ENCODE measurements at places on chromosomes 5 and 9. TPM values are rescaled to one million over a fixed set of nuclear protein-coding genes. Genes with fewer than 3 reads are reported as not detected.

SOWAHA gene
- total RNA-seq, result not detected

ALDH1A1 gene
- not detected for total RNA-seq

SNX18 gene
- total RNA-seq, result 5.9 TPM

ALDOB gene
- total RNA-seq, result not detected

GRCh38 chr5:41009232-41009631 lies 61.9 kb downstream of the MROH2B start:
- no peaks in the 10 kb centered on the region for H3K36me3 ChIP-seq
- H3K27ac ChIP-seq, result no peak overlapping the region
- no peaks in the 10 kb centered on the region for H3K27me3 ChIP-seq
- DNase-seq, result no peak
- H3K4me1 ChIP-seq, result no peaks in the 10 kb centered on the region

GRCh38 chr9:90017679-90018078 lies 412.9 kb downstream of the GADD45G start:
- no peak overlapping the region for H3K4me3 ChIP-seq
- DNase-seq, result no peak
- H3K36me3 ChIP-seq, result no peaks in the 10 kb centered on the region

DNA sequence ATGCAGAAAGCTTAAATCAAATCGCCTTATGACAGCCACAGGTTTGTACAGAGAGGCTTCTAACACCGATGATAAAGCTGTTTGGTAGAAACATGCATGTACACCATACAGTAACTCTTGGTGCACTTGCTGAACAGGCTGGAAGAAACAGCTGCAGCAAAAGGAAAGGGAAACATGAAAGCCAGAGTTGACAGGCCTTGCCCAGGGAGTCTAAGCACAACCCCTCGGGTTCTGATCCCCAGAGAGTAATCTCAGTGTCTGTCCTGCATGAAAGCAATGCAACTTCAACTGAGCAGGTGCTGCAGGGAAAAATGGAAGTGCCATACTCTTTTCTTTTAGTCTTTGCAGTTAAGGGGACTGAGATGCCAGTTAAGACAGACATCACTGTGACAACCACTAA lies 419.9 kb downstream of the BNC2 start:
- H3K36me3 ChIP-seq, result no peaks in the 10 kb centered on the region
- H3K4me3 ChIP-seq, result no peak overlapping the region
- no peaks in the 10 kb centered on the region for H3K4me1 ChIP-seq
- no peaks in the 10 kb centered on the region for H3K27me3 ChIP-seq
- DNase-seq, result no peak

- no peak overlapping the region for H3K4me3 ChIP-seq
- peaks cover 2% of the 10 kb centered on the region for H3K36me3 ChIP-seq
- H3K27me3 ChIP-seq, result no peaks in the 10 kb centered on the region
- no peak for DNase-seq
Measured at GRCh38 chr9:127149010-127149409, 26.6 kb upstream of the ANGPTL2 start.

- H3K4me1 ChIP-seq, result no peaks in the 10 kb centered on the region
- H3K4me3 ChIP-seq, result no peak overlapping the region
- DNase-seq, result no peak
- no peak overlapping the region for H3K27ac ChIP-seq
Measured at GRCh38 chr5:69206528-69207190, 17.3 kb downstream of the CENPH start.

- no peak overlapping the region for H3K4me3 ChIP-seq
- no peak overlapping the region for H3K27ac ChIP-seq
- no peaks in the 10 kb centered on the region for H3K36me3 ChIP-seq
- DNase-seq, result no peak
Measured at GRCh38 chr9:91958174-91958573, 8.1 kb upstream of the ROR2 start.

DNA sequence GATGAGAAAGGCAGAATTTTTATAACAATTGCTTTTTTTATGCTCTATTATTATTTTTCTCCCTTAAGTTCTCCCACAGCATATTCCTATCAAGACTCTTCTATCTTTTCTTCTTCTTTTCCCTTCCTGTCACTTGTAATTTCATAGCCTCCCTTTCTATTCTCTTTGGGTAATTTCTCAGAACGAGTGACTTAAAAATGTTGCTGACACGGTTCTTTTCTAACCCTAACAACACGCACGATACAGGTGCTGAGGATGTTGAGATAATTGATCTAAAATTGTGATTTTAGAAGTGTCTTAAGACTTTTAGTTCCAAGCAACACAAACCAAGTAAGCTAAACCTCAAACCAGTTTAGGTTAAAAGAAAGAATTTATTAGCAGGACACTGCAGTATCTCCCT lies 105.9 kb downstream of the RASGRF2 start:
- H3K4me1 ChIP-seq, result peaks cover 23% of the 10 kb centered on the region
- peaks cover 38% of the 10 kb centered on the region for H3K36me3 ChIP-seq
- H3K4me3 ChIP-seq, result no peak overlapping the region

DNA sequence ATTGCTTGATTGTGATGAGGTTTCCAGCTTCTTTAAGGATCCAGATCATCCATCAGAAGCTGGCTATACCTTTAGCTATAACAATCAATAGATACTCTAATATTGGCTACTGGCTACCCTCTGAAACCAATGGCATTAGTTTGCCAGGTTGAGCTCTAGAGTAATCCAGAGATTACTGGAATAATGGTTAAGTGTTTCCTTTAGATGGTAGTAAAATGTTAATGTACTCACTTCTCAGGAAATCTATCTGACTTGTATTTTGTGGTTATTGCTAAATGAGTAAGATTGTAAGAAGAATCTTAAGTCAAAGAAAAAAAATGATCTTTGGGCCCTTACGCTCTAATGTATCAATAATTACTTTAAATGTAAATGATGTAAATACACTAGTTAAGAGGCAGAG lies 57.6 kb upstream of the OTP start:
- H3K4me3 ChIP-seq, result no peak overlapping the region
- peaks cover 43% of the 10 kb centered on the region for H3K36me3 ChIP-seq
- no peaks in the 10 kb centered on the region for H3K27me3 ChIP-seq
- peaks cover 29% of the 10 kb centered on the region for H3K4me1 ChIP-seq
- no peak overlapping the region for H3K27ac ChIP-seq

GRCh38 chr9:74551266-74551665 lies 54.1 kb downstream of the RORB start:
- no peaks in the 10 kb centered on the region for H3K36me3 ChIP-seq
- no peak overlapping the region for H3K4me3 ChIP-seq
- DNase-seq, result no peak
- H3K4me1 ChIP-seq, result no peaks in the 10 kb centered on the region

DNA sequence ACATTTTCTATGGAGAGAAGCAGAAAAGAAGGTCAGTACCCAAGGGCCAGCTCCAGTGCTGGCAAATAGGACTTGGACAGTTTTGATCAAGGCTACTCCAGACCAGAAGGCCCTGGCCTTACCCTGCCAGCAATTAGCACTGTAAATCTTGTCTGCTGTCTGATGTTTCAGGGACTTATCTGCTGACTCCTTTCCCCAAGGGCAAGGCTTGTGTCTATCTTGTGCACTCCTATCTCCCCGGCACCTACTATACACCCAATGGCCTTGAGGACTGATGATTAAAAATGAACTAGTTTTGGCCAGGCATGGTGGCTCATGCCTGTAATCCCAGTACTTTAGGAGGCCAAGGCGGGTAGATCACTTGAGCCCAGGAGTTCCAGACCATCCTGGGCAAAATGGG lies 37.2 kb downstream of the POLR1E start:
- no peaks in the 10 kb centered on the region for H3K27me3 ChIP-seq
- no peaks in the 10 kb centered on the region for H3K4me1 ChIP-seq
- no peak overlapping the region for H3K4me3 ChIP-seq
- H3K36me3 ChIP-seq, result peaks cover 8% of the 10 kb centered on the region
- DNase-seq, result no peak
- no peak overlapping the region for H3K27ac ChIP-seq

GRCh38 chr9:6277417-6277816 lies 50.8 kb upstream of the TPD52L3 start:
- H3K27ac ChIP-seq, result no peak overlapping the region
- DNase-seq, result no peak
- H3K4me1 ChIP-seq, result no peaks in the 10 kb centered on the region
- H3K4me3 ChIP-seq, result no peak overlapping the region

DNA sequence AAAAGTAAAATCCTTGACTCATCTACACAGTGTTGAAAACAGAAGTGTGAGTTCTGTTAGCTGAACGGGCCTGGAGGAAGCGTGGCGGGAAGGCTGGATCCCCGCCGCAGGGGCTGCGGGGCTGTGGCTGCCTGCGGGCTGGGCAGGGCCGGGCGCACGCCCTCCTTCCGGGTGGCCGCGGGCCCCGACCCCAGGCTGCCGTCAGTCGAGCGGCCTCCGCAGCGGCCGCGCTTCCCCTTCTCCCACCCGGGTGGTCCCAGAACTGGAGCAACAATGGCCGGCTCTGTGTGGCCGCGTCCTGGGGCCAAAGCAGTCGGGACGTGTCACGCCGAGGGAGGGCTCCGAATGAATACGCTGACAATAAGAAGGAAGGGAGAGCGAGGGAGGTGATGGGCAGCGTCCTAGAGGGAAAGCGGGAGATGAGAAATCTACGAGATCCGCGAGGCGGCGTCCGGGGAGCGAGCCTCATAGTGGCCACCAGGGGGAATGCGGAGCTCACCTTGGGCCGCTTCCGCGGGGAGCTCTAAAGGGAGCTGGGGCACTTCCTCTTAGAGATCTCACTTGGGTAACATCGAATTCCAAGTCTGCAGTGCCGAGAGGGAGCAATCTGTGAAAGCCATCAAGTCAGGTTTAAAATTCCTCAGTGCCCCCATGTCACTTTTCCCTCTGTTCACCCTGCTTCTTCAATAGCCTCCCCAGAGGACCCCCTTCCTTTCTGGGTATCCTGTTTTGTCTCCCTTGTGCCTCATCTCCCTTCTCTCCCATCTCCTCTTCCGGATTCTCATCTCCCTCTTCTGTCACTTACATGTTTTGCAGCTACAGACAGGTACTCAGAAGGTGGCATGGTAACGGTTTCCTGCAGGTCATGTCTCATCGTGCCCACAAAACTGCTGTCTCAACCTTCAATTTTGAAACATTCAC lies 83.9 kb downstream of the SLC1A3 start:
- DNase-seq, result peak; percentile 79
- peaks cover 11% of the 10 kb centered on the region for H3K4me1 ChIP-seq
- peak overlapping the region; percentile 76 for H3K4me3 ChIP-seq

DNA sequence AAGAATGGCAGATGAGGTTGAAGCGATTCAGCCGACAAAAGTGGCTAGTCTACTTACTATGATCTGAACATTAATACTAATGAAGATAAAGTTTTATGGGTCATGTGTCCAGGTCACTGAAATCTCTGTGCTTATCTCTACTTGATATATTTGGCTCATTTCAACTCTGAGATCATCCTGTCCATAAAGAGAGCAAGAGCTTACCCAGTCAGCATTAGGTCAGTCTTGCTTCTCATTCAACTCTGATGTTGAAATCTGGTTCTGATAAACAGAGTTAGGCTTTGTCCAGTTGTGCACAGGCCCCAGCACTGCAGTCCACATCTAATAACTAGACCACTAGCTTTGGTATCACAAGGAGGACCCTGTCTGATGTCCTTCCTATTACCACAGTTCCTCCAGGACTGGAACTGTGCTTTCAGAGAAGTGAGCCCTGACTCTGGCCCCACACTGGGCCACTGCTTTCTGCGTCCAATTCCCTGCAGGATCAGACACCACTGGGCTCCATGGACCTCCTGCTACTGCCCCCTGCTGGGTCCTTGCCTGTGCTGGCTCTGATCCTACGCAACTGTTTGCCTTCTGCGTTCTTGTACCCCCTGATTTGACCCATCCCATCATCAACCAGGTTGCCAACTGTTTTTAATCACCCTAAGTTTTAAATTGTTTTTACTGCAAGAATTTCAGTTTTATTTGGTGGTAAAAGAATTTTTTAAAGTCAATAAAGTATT lies 23.7 kb upstream of the FAM120A start:
- H3K36me3 ChIP-seq, result no peaks in the 10 kb centered on the region
- peak; percentile 20 for DNase-seq
- H3K27me3 ChIP-seq, result peaks cover 8% of the 10 kb centered on the region
- no peaks in the 10 kb centered on the region for H3K4me1 ChIP-seq
- no peak overlapping the region for H3K27ac ChIP-seq
- no peak overlapping the region for H3K4me3 ChIP-seq

GRCh38 chr9:109509611-109510010 lies 11.5 kb upstream of the PTPN3 start:
- no peak overlapping the region for H3K27ac ChIP-seq
- H3K36me3 ChIP-seq, result no peaks in the 10 kb centered on the region

GRCh38 chr5:52786949-52787599 lies 642 bp upstream of the ITGA1 start:
- peak; percentile 51 for DNase-seq
- H3K27ac ChIP-seq, result peak overlapping the region; percentile 87
- peaks cover 9% of the 10 kb centered on the region for H3K36me3 ChIP-seq
- H3K4me1 ChIP-seq, result peaks cover 44% of the 10 kb centered on the region

DNA sequence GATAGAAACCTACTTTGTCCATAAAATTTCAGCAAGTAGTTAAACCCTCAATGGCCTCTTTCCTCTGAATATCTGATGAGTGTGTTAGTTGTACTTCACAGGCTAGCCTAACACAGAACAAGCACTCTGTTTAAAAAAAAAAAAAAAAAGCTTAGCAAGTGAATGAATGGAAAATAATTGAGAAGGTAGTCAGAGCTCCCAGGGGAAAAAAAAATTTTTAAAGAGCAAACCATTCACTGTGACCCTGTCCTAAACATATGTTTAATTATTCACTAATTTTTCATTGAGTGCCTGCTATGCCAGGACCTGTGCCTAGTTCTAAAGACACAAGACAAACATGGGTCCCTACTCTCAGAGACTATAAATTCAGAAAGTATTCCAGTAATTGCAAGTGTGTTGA lies 69.3 kb downstream of the SH3RF2 start:
- H3K27ac ChIP-seq, result no peak overlapping the region
- no peak overlapping the region for H3K4me3 ChIP-seq
- no peaks in the 10 kb centered on the region for H3K36me3 ChIP-seq
- no peaks in the 10 kb centered on the region for H3K4me1 ChIP-seq
- peaks cover 6% of the 10 kb centered on the region for H3K27me3 ChIP-seq
- DNase-seq, result no peak

GRCh38 chr5:146032911-146033310 lies 72.5 kb downstream of the PLAC8L1 start:
- H3K4me3 ChIP-seq, result no peak overlapping the region
- H3K27me3 ChIP-seq, result no peaks in the 10 kb centered on the region
- no peaks in the 10 kb centered on the region for H3K36me3 ChIP-seq
- H3K27ac ChIP-seq, result no peak overlapping the region
- no peaks in the 10 kb centered on the region for H3K4me1 ChIP-seq
- no peak for DNase-seq

- peaks cover 2% of the 10 kb centered on the region for H3K36me3 ChIP-seq
- H3K4me1 ChIP-seq, result peaks cover 41% of the 10 kb centered on the region
- peak; percentile 90 for DNase-seq
- peak within 1 kb of the TSS; percentile 79 for H3K4me3 ChIP-seq
- peak within 1 kb of the TSS; percentile 75 for H3K27ac ChIP-seq
Measured at GRCh38 chr5:14581106-14581890, at the start of gene OTULINL. TSS of gene OTULINL (plus strand) at chr5:14581792. CDS start at chr5:14581895, 103 bp downstream.

GRCh38 chr9:114836769-114837168 lies 30.9 kb upstream of the TNFSF15 start:
- H3K4me1 ChIP-seq, result peaks cover 5% of the 10 kb centered on the region
- H3K27ac ChIP-seq, result no peak overlapping the region
- H3K4me3 ChIP-seq, result no peak overlapping the region
- H3K36me3 ChIP-seq, result no peaks in the 10 kb centered on the region
- DNase-seq, result peak; percentile 60

- peaks cover 33% of the 10 kb centered on the region for H3K4me1 ChIP-seq
- H3K4me3 ChIP-seq, result no peak overlapping the region
- no peaks in the 10 kb centered on the region for H3K36me3 ChIP-seq
- H3K27me3 ChIP-seq, result no peaks in the 10 kb centered on the region
- no peak overlapping the region for H3K27ac ChIP-seq
Measured at GRCh38 chr9:127858041-127858512, 3.6 kb upstream of the ENG start.

- no peak overlapping the region for H3K4me3 ChIP-seq
- H3K36me3 ChIP-seq, result peaks cover 5% of the 10 kb centered on the region
- peaks cover 52% of the 10 kb centered on the region for H3K4me1 ChIP-seq
- H3K27me3 ChIP-seq, result no peaks in the 10 kb centered on the region
- no peak for DNase-seq
Measured at GRCh38 chr9:122951056-122951455, 10.2 kb downstream of the RABGAP1 start.

Data from activated CD8-positive, alpha-beta T cell treated with anti-CD3 and anti-CD28 coated beads for 36 hours (primary cell).